ENCODE measurements at places on chromosomes 4 and X.

GRCh38 chrX:47093248-47093647, 15.0 kb downstream of the RGN start:
- DNase-seq: no peak

- no peak for DNase-seq
These were observed 8.2 kb upstream of the RUFY3 start for GRCh38 chr4:70713453-70714078.

DNA sequence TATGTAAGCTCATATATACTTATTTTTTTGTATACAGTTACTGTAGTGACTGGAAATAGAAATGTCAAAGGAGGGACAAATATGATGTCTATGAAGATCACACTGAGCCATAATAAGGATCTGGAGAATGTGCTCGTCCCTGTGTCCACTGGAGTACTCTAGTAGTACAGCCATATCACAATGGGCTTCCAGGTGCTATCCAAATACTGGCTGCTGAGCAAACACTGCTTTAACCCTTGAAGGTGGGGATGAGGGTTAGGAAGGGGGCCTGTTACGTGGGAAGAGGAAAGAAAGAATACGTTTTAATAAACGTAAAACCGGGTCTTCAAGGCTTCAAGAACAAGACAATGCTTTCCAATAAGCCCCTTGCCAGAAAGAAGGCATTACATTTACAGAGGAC, 29.8 kb upstream of the TMEM150C start:
- DNase-seq: no peak

GRCh38 chr4:6785572-6785925, 3.0 kb downstream of the KIAA0232 start:
- DNase-seq: no peak

All from hematopoietic multipotent progenitor cell treated with erythropoietin and hydrocortisone succinate and interleukin-3 and kit ligand, for 17 days (in vitro differentiated cells).